ENCODE measurements at places on chromosomes 7 and 10. TPM values are rescaled to one million over a fixed set of nuclear protein-coding genes. Genes with fewer than 3 reads are reported as not detected.

DNA sequence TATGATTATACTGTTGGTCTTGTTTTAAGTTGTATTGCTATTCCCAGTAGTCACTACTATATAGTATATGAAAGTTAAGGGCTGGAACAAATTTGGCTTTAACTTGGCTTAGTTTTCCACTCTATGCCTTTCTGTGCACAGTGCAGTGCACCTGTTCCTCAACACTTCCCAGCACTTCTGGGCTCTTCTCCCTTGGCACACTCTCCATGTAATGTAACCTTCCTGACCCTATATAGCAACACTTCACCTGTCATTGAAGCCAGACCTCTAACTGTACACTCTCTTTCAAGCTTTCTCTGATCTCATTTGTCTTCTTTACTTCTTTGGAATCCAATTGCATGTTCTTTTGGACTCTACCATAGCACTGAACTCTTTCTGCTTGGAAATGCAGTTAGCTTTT, 83.9 kb upstream of the SMIM30 start:
- DNase-seq = no peak
- H3K36me3 ChIP-seq = no peaks in the 10 kb centered on the region

GRCh38 chr10:123270806-123271205, 116.6 kb downstream of the BUB3 start:
- H3K36me3 ChIP-seq = peaks cover 9% of the 10 kb centered on the region
- no peaks in the 10 kb centered on the region for H3K27me3 ChIP-seq
- H3K27ac ChIP-seq = no peak overlapping the region
- DNase-seq = no peak
- no peak overlapping the region for H3K4me3 ChIP-seq

GRCh38 chr10:104895981-104896380, 254.9 kb downstream of the SORCS3 start:
- no peaks in the 10 kb centered on the region for H3K36me3 ChIP-seq
- H3K4me3 ChIP-seq = no peak overlapping the region
- no peak for DNase-seq
- no peaks in the 10 kb centered on the region for H3K4me1 ChIP-seq

DNA sequence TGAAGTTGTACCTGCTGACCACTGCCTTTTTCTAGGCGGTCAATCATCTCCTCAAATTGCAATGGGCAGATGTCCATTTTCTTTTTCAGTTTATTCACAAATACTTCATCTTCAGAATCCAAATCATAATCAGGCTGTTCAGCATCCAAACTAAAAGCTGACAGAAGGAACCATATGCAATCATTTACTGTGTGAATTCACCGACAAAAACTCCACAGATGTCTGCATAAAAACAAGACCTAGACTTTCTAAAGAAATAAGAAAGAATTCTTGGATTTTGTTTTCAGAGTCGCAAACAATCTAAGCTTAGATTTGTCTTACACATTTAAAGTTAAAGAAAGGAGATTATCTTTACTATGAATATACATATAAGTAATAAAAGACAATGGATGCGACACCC, 53.4 kb downstream of the EPC1 start:
- no peaks in the 10 kb centered on the region for H3K36me3 ChIP-seq
- DNase-seq = no peak
- peak overlapping the region; percentile 12 for H3K4me3 ChIP-seq
- peaks cover 24% of the 10 kb centered on the region for H3K4me1 ChIP-seq
- no peaks in the 10 kb centered on the region for H3K27me3 ChIP-seq

DNA sequence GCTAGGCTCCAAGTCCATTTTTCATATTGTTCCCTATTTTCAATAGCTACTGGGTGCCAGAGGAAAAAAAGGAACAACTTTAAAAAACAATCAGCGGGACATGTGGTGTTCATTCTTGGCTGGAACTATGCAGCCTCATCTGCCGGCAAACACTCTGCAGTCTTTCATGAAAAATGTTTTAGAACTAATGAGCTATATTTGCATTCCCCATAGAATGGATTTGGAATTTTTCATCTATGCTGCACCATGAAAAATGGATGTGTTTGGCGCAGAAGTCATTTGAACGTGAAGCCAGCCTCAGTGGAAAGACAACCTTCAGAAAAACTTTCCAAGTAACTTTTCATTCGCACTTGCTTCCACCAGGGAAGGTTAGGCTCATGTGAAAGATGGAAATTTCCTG, 270.5 kb downstream of the SKAP2 start:
- peaks cover 71% of the 10 kb centered on the region for H3K27me3 ChIP-seq
- no peak overlapping the region for H3K27ac ChIP-seq
- no peaks in the 10 kb centered on the region for H3K36me3 ChIP-seq
- DNase-seq = no peak
- no peak overlapping the region for H3K4me3 ChIP-seq

DOCK1 gene
- not detected for total RNA-seq

DNA sequence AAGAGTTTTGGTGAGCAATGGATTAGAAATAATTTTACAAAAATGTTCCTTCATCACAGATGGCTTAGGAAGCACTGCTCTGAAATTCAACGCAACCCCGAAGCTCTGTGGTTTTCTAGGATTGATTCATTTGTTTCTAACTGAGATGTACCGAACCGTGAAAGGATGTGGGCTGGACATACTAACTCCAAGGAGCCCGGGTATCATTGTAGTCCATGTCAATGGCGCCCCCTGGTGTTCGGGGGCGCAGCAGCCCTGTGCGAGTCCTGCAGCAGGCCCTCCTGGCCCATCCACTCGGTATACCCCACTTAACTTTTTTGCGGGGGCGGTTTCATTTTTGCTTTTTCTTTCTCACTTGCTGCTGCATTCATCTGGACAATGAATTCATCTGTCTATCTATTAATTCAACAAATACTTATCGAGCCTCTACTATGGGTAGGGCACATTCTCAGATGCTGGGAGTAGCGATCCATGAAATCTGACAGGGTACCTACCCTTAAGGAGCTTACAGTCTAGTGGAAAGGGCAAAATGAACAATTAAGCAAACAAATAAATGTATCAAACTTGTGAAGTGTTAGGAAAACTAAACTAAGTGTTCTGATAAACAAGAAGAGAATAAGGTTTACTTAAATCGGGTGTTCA, 25.2 kb upstream of the ITPRID1 start:
- DNase-seq = peak; percentile 11
- H3K4me3 ChIP-seq = no peak overlapping the region
- H3K27ac ChIP-seq = no peak overlapping the region
- H3K4me1 ChIP-seq = no peaks in the 10 kb centered on the region

GRCh38 chr10:51031950-51032349, 42.3 kb upstream of the PRKG1 start:
- no peak overlapping the region for H3K4me3 ChIP-seq
- H3K4me1 ChIP-seq = no peaks in the 10 kb centered on the region
- no peak for DNase-seq
- no peak overlapping the region for H3K27ac ChIP-seq

GRCh38 chr10:78689584-78689935, 379.2 kb upstream of the ZMIZ1 start:
- peaks cover 53% of the 10 kb centered on the region for H3K27me3 ChIP-seq
- H3K4me1 ChIP-seq = peaks cover 4% of the 10 kb centered on the region
- no peak overlapping the region for H3K4me3 ChIP-seq
- peaks cover 4% of the 10 kb centered on the region for H3K36me3 ChIP-seq

GRCh38 chr10:75399461-75400162, 2.0 kb downstream of the ZNF503 start:
- H3K36me3 ChIP-seq = peaks cover 12% of the 10 kb centered on the region
- H3K27me3 ChIP-seq = peaks cover 34% of the 10 kb centered on the region
- H3K27ac ChIP-seq = no peak overlapping the region

- H3K4me3 ChIP-seq = no peak overlapping the region
- H3K27ac ChIP-seq = no peak overlapping the region
- DNase-seq = no peak
- no peaks in the 10 kb centered on the region for H3K27me3 ChIP-seq
- H3K4me1 ChIP-seq = peaks cover 14% of the 10 kb centered on the region
- peaks cover 2% of the 10 kb centered on the region for H3K36me3 ChIP-seq
Observed at GRCh38 chr7:99027841-99028240, 116.1 kb downstream of the SMURF1 start.

GRCh38 chr10:132893090-132893489, 49.3 kb downstream of the CFAP46 start:
- H3K4me3 ChIP-seq = no peak overlapping the region
- peaks cover 38% of the 10 kb centered on the region for H3K27me3 ChIP-seq
- H3K4me1 ChIP-seq = no peaks in the 10 kb centered on the region
- no peak overlapping the region for H3K27ac ChIP-seq

GRCh38 chr10:95626500-95626899, 30.0 kb downstream of the ALDH18A1 start:
- H3K27ac ChIP-seq = no peak overlapping the region
- no peak overlapping the region for H3K4me3 ChIP-seq
- peaks cover 13% of the 10 kb centered on the region for H3K36me3 ChIP-seq

DNA sequence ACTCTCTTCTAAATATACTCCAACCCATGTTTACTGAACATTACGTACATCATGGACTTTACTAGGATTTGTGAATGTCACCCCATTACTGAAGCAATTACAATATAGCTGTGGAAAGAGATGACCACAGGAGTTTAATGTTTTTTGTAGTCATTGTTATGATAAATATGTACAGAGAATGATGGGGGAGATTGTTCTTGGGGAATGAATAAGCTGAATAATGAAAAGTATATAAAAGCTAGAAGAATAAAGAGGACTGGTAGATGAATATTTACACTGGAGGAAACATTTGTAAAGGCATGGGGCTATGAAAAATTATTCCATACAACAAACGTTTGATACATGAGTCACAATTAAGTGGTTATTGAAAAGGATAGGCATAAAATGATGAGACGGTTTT, 340.9 kb downstream of the SEMA3D start:
- no peak overlapping the region for H3K27ac ChIP-seq
- no peak overlapping the region for H3K4me3 ChIP-seq
- H3K36me3 ChIP-seq = no peaks in the 10 kb centered on the region
- no peaks in the 10 kb centered on the region for H3K27me3 ChIP-seq
- H3K4me1 ChIP-seq = no peaks in the 10 kb centered on the region
- no peak for DNase-seq

CCZ1B gene
- 70.8 TPM for total RNA-seq

DNA sequence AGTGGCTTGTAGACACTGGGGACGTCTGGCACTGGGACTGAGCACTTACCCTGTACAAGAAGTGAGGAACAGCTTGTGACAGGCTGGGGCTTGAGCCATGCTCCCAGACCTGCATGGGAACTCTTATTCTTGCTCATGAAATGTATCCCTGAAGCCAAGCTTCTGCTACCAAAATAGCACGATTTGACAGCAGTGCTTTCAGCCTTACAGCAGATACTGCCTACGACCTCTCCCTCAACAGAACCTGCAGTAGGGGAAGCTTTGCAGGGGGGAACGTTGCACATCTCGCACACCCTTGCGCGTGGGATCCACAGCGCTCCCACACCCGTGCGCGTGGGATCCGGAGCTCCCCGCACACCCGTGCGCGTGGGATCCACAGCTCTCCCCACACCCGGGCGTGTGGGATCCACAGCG, 88.0 kb downstream of the CREM start:
- no peak for DNase-seq
- H3K27ac ChIP-seq = peak overlapping the region; percentile 85
- H3K36me3 ChIP-seq = peaks cover 4% of the 10 kb centered on the region
- peaks cover 24% of the 10 kb centered on the region for H3K4me1 ChIP-seq

PRLHR gene
- not detected for total RNA-seq

HMX3 gene
- 0.39 TPM for total RNA-seq

PCLO gene
- not detected for total RNA-seq

DNA sequence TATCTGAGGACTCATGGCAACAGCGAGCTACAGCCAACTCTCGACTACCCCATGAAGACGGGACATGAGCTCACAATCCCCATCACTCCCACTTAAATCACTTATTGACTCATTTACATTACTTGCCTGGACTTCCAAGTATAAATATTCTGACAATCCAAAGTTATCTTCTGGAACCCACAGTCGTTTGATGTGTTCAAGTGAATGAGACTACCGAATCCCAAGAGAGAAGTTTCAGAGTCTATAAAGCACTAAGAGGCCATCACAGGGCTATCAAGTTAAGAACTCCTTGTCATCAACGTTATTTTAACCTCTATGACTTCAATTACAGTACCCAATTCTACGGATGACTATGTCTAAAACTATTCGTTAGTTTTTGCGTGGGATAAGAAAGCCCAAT, 11.5 kb upstream of the ANAPC16 start:
- peaks cover 3% of the 10 kb centered on the region for H3K36me3 ChIP-seq
- H3K27me3 ChIP-seq = no peaks in the 10 kb centered on the region
- no peak overlapping the region for H3K27ac ChIP-seq
- no peak overlapping the region for H3K4me3 ChIP-seq

TACC2 gene
- not detected for total RNA-seq

EXOSC1 gene
- 32.0 TPM for total RNA-seq

CADPS2 gene
- not detected for total RNA-seq

- no peak for DNase-seq
- no peaks in the 10 kb centered on the region for H3K27me3 ChIP-seq
- H3K4me1 ChIP-seq = no peaks in the 10 kb centered on the region
- no peak overlapping the region for H3K27ac ChIP-seq
Observed at GRCh38 chr7:137482466-137482865, 138.9 kb upstream of the PTN start.

OR9A4 gene
- not detected for total RNA-seq

GRCh38 chr7:135748770-135749169, at the start of gene FAM180A:
FAM180A (minus strand) TSS chr7:135748813; CDS start chr7:135748580, 233 bp downstream.
- H3K4me1 ChIP-seq = no peaks in the 10 kb centered on the region
- H3K27me3 ChIP-seq = peaks cover 37% of the 10 kb centered on the region
- DNase-seq = no peak
- H3K36me3 ChIP-seq = no peaks in the 10 kb centered on the region
- no peak within 1 kb of the TSS for H3K27ac ChIP-seq

DNA sequence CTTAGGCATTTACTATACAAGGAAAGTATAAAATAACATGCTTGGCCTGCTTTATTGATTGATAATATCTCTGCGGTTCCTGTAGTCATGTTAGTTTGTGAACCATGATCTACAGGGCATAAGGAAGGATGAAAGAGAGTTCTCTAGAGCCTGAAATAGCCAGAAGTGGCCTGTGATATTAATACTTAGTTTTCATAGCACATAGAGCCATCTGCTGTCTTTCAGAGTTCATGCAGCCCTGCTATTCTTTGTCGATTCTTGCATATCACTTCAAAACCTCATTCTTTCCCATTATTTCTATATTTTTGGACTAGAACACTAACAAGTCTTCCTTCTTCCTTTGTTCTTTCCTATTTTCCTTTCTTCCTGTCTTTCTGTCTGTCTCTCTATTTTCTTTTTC, 26.4 kb upstream of the PRKG1 start:
- no peaks in the 10 kb centered on the region for H3K4me1 ChIP-seq
- H3K27me3 ChIP-seq = peaks cover 5% of the 10 kb centered on the region
- no peaks in the 10 kb centered on the region for H3K36me3 ChIP-seq
- no peak overlapping the region for H3K27ac ChIP-seq
